ENCODE measurements at places on chromosomes 1 and 21. TPM values are rescaled to one million over a fixed set of nuclear protein-coding genes. Genes with fewer than 3 reads are reported as not detected.

DNA sequence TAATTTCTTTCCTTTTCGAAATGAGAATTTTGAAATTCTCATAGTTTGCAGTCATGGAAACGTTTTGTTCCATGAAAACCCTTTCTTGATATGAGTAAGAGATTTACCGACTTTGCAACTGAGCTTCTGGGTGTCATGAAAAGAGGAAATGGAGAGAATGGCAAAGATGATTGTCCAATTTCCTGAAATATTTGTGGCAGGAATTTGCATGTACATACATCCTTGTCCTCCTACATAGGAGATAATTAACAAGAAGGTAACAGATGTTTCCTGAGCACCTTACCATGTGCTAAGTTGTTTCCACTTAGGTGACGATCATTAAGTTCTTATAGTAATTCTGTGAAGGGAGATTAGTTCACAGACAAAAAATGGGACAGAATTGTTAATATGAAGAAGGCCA is 170.7 kb downstream of the NEGR1 start:
- no peak for DNase-seq

DNA sequence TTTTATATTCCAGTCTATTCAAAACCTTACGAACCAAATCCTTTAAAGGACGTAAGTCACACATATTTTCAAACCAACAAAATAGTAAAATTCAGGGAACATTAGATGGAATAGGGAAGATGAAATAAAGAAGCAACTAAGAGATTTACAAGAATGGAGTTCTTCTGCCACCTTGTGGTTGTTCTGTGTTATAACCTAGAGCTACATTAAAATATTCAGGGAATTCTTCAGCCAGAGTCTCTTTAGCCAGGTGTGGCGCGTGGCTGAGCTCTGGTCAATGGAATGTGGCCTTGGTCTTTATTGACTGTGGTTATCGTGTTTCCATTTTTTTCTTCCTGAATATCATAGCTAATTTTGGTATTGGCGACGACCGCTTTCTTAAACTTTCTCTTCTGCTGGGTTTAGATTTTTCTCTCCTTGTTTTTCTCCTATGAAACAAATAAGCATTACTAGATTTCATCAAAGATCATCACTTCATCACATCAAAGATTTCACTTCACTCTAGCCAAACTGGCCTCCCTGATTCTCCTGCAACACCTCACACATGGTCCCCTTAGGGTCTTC is 221.3 kb downstream of the MRPL39 start:
- no peak for DNase-seq

DNA sequence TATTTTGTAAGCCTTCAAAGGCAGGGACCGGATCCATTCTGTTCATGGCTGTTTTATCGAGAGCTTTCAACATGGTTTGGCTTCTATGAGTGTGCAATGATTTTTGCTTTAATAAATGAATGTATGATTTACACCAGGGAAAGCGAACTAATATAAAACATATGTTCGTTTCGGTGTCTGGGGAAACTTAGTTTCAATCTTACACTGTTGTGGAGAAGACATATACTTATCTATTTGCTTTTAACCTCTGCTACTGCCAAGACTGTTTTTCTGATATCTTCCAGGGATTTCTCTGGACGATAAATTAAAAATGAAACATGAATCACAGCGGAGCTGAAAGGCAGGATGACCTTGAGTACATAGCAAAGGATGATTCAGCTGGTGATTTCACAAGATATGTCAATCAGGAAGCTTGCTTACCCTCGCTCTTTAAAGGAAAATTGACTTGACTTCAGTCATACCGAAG is 14.7 kb upstream of the CYYR1 start:
- no peak for DNase-seq

GRCh38 chr1:193457676-193458075 is 271.3 kb upstream of the B3GALT2 start:
- no peak for DNase-seq

GRCh38 chr1:18300376-18300775 is 180.4 kb upstream of the KLHDC7A start:
- no peak for DNase-seq

GRCh38 chr21:43775795-43776430 is at the start of gene CSTB:
CSTB (minus strand) TSS chr21:43776308; CDS start chr21:43776269, 39 bp downstream.
- peak; percentile 96 for DNase-seq

- no peak for DNase-seq
These were observed 88.5 kb downstream of the SLC44A5 start for GRCh38 chr1:75522389-75522788.

DNA sequence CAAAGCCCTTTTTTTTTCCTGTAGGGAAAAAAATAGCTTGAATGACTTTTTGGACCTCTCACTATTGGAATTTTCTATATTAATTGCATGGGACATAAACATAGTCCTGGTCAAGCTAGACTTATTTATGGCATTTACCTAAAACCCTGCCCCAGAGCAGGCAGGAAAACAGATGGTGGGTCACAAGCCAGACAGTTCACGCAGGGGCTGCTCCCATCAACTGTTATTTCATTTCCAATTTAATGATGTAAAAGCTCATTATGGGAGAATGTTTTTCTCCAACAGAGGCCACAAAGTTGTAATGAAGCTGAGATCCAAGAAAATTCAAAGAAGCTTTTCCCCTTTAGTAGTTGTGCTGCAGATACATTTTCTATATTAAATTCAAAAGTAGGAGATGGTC is 99.2 kb downstream of the SGIP1 start:
- no peak for DNase-seq

GRCh38 chr1:59952065-59952464 is 25.5 kb upstream of the CYP2J2 start:
- DNase-seq, result no peak

DNA sequence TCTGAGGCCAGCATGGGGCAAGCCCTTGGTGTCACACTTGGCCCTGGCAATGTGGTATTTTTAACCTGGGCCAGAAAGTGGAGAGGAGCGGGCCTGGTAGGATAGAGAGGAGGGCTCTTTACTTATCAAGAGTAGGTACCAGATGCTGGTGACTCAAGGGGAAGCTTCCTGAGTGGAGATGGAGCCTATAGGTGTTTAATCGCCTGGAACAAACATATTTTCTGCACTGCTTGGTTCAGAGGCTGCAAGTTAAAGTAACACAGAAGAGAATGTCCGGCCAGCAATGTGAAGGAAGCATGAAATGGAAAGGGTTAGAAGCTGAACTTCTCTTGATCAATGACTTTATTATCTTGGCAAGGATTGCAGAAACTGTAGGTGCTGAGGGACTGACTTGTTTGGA is 74.3 kb downstream of the DDR2 start:
- DNase-seq, result no peak

DNA sequence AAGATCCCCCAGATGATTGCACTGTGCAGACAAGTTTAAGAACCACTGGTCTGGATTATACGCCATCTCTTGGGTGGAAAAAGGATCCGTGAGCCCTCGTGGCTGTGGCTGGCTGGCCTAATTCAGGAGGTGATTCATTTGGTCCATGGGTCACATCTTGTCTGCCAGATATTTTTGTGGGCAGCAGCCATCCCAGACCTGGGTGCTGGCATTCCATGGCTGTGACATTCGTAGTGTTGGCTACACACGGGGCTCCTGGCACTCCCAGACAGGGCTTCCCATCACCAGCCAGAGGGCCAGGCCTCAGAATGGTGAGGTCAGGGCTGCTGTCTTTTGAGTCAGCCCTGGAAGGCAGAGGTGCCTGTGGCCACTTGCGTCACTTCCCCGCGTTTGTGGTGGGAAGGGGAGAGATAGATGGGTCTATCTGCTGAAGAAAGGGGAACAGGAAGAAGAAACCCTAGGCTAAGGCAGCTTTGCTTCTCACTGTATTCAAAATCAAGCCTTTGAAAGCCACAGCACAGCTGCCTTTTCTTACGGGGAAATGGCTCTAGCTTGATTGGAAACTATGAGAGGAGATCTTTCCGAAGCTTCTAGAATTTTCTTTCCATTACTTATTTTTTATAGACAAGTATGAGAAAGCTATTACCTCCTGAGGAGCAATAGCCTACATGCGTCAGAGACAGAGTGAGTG is 32.4 kb downstream of the EIF2D start:
- peak; percentile 91 for DNase-seq

Gene RGS4
- 0.81 TPM for total RNA-seq

Gene C1orf87
- 1.7 TPM for total RNA-seq

Gene PLA2G2C
- not detected for total RNA-seq

Gene YTHDF2
- total RNA-seq, result 65.8 TPM
